ENCODE measurements at places on chromosomes 4 and X.

DNA sequence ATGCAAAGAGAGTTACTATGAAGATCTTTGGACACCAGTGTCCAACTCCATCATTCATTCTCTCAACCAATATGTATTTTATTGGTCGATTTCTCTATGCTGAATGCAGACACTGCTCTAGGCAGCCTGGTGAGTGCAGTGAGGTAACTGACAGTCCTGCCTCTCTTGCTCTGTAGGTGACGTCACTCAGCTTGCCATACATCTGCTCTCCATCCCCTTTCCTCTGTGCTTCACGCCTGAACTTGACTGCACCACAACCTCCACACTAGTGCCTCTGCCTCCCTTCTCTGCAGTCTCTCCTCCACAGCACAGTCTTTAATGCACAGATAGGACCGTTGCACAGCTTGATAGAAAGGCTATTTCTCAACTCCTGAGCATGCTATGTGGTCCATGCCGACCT is 344.9 kb upstream of the NOCT start:
- DNase-seq = no peak

DNA sequence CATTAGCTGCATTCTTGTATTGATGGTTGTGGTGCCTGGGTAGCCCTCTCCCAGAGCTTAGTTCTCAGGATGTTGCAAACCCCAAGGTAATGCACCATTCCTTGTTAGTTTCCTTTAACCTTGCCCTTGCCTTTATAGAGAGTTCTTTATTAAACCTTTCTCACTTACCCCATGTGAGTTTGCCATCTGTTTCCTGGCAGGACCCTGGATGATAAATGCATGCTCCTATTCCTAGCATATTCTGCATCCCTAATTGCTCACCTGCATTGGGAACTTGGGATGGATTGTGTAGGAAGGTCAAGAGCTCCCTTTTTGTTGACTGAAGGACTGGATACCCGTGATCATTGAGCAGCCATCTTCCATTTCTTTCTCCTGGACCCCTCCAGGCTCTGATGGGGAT is 59.9 kb upstream of the AP1S2 start:
- DNase-seq = no peak

DNA sequence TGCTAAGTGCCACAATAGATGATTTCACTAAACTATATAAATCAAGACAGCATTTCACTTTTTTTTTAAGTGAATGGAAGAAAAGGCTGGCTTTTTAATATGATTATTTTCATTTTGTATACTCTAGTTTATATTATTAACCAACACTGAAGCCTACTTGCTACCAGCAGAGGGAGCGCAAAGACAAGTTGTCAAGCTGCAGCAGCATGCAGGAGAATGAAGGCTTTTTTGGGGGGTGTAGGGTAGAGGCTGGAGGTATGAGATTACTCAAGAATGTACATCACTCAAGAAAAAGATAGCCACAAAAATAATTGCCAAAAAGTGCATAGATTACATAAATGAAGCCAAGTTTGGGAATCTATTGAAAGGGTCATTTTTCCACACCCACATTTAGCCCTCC is 519.5 kb downstream of the FGF13 start:
- DNase-seq = no peak

- no peak for DNase-seq
Observed at GRCh38 chrX:120408168-120408567, 46.3 kb downstream of the ATP1B4 start.

DNA sequence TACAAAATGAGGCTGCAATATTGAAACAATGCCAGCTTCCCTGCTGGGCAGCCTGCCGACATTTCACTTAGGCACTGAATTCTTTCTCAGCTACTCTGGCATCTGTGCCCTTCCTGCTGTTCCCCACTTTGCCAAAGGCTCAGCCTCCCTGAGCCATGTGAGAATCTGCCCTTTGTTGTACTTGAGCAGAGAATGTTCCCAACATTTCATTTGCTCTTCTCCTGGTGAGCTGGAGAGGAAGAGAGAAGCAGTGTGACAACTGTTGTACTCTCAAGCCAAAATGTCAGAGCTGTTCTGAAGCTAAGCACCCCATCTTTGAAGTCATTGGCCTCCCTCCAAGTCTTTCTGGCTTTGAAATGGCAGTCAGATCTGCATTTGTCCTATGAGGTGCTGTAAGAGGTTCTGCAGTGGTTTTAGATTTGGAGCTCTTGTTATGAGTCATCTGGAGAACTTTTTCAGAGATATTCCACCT is 32.5 kb downstream of the LANCL3 start:
- no peak for DNase-seq

DNA sequence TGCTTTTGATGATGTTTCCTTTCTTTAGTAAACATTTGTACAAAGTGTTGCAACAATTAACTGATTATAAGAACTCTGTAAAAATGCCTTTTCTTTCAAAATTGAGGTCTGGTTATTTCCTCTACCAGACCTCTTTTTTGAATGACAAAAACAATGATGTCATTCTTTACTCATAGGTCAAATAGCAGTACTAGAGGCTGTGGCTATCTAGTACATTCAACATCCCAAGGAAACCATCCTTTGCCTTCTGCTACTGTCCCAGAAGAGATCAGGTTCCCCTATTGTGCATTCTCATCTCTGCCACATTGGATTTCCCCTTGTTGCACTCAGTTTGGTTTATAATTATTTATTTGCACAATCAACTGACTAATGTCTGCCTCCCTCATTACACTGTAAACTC is 19.1 kb upstream of the MAD2L1 start:
- no peak for DNase-seq

DNA sequence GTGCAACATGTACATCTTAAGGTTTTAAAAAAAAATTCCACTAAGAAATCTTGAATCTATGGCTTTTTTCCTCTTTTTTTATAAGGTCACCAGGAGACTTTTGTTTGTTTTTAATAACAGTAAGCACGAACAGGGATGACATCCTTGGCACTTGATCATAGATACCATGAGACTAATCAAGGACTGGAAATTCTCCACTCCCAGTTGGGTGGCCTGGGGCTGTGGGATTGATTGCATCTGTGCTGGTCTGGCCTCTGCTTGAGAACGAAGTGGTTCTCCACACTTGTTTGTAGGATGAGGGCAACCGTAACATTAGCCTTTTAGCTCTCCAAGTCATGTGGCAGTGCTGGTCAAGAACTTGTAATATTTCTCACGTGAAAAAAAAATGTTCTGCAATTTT is 35.4 kb downstream of the SNX25 start:
- no peak for DNase-seq
